ENCODE measurements at places on chromosomes 1 and 21. TPM values are rescaled to one million over a fixed set of nuclear protein-coding genes. Genes with fewer than 3 reads are reported as not detected.

RIMKLA gene
- 4.1 TPM for total RNA-seq

DNAJC16 gene
- 15.4 TPM for total RNA-seq

MR1 gene
- total RNA-seq, result 6.6 TPM

UBE2G2 gene
- total RNA-seq, result 62.0 TPM

FALEC gene
- 0.71 TPM for total RNA-seq

- peak; percentile 18 for DNase-seq
- H3K4me1 ChIP-seq, result peaks cover 27% of the 10 kb centered on the region
- no peaks in the 10 kb centered on the region for H3K27me3 ChIP-seq
Measured at GRCh38 chr21:34129901-34130715, 56.7 kb downstream of the MRPS6 start.

- H3K4me1 ChIP-seq, result no peaks in the 10 kb centered on the region
- H3K27ac ChIP-seq, result no peak overlapping the region
- H3K4me3 ChIP-seq, result no peak overlapping the region
- H3K27me3 ChIP-seq, result no peaks in the 10 kb centered on the region
- no peak for DNase-seq
Measured at GRCh38 chr1:238608144-238608543, 717.4 kb upstream of the ZP4 start.

- peaks cover 60% of the 10 kb centered on the region for H3K4me1 ChIP-seq
- DNase-seq, result no peak
Measured at GRCh38 chr1:53195246-53196016, 1.2 kb upstream of the CPT2 start.

GRCh38 chr1:16383888-16384287 is 16.8 kb downstream of the SZRD1 start:
- peaks cover 50% of the 10 kb centered on the region for H3K4me1 ChIP-seq
- H3K27me3 ChIP-seq, result no peaks in the 10 kb centered on the region
- no peak for DNase-seq
- no peak overlapping the region for H3K4me3 ChIP-seq
- no peak overlapping the region for H3K27ac ChIP-seq

DNA sequence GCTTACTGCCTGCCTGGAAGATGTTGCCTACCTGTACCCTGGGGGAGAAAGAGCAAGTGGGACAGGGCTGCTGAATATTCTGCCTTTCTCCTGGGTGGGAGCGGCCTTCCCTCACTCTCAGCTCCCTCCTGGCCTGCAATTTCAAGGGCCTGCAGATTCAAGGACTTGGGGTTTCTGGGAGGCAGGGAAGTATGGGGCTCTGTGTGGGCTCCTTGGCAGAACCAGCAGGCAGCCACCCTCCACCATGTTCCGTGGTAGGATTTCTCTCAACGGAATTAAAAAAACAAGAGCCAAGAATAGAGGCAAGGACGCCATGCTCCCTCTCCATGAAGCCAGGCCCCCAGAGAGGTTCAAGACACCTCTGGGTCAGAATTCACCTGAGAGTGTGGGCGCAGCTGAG is 127.7 kb downstream of the NAV1 start:
- no peak overlapping the region for H3K27ac ChIP-seq
- no peaks in the 10 kb centered on the region for H3K36me3 ChIP-seq
- no peaks in the 10 kb centered on the region for H3K4me1 ChIP-seq
- H3K27me3 ChIP-seq, result peaks cover 31% of the 10 kb centered on the region

DNA sequence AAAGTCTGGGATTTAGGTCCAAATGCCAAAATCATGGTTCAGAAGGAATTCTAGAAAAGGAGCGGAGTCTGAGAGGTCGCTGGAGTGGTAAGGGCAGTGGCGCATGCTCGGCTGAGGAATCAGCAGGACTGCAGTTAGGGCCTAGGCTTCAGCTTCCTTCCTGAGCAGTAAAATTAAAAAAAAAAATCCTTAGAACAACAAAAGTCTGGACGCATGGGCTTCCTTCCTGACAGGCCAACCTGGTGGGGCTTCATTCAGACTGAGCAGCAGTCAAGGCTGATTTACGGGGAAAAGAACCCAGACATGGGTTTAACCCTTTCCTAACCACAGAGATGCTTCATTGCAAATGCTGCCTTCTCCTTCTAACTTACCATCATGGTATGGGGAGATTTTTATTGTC is 17.1 kb downstream of the RNF220 start:
- DNase-seq, result no peak
- H3K27ac ChIP-seq, result no peak overlapping the region
- no peak overlapping the region for H3K4me3 ChIP-seq
- H3K36me3 ChIP-seq, result no peaks in the 10 kb centered on the region
- H3K4me1 ChIP-seq, result peaks cover 15% of the 10 kb centered on the region
- H3K27me3 ChIP-seq, result no peaks in the 10 kb centered on the region

DNA sequence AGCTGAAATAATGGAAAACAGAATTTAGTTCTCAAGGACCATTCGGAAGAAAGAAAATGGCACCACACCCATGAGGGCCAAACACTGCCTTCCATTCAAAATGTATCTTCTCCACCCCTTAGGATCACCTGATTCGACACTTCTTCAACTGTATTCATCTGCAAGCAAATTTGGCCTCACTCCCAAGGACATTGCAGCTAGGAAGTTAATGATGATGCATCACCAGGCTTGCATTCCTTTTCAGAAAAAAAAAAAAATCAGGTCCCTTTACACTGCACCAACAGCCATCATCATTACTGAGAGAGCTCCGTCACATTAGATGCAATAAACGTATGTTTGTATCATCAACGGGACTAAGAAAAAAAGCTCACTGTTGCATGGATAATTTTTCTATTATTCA is 368.3 kb downstream of the PCP4 start:
- no peaks in the 10 kb centered on the region for H3K4me1 ChIP-seq
- no peak for DNase-seq
- no peaks in the 10 kb centered on the region for H3K27me3 ChIP-seq
- no peak overlapping the region for H3K27ac ChIP-seq
- H3K4me3 ChIP-seq, result no peak overlapping the region

DNA sequence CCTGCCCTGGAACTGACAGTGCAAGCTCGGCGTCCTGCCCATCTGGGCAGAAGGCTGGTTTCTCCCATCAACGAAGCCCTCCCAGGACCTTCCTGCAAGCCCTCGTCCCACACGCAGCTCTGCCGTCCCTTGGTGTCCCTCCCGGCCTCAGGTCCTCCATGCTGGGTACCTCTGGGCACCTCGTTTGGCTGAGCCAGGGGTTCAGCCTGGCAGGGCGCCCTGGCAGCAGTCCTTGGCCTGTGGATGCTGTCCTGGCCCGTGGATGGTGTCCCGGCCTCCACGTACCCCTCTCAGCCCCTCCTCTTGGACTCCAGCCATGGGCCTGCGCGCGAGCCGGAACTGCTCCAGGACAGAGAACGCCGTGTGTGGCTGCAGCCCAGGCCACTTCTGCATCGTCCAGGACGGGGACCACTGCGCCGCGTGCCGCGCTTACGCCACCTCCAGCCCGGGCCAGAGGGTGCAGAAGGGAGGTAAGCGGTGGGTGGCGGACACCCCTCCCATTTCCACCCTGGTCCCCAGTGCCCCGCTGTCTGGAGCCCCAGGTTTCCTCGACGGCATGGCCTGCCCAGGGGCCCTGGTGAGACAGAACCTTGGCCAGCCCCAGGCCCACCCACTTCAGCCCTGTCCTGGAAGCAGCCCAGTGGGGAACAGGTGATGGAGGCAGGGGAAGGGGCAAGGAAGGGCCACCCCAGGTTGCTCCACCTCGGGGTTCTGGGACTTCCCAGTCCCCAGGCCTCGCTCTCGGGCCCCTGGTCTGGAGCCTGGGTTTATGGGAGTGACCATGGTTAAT is 3.5 kb downstream of the TNFRSF14 start:
- no peaks in the 10 kb centered on the region for H3K36me3 ChIP-seq
- peaks cover 25% of the 10 kb centered on the region for H3K4me1 ChIP-seq
- no peaks in the 10 kb centered on the region for H3K27me3 ChIP-seq
- DNase-seq, result no peak

DNA sequence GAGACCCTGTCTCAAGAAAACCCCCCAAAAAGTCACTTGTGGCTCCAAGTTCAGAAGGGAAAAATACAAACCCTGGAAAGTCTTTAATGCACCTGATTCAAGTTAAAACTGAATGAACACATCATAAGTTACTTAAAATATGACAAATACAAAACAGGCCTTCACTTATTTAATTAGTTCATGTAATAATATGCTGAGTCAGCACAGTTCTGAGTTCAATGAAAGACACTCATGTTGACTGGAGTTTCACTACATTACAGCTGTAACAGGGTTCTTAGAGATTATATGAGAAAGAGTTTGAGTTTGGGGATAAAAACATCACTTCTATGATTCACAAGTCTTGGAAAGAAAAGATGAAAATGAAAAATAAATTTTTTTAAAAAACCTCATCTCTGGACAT is 51.0 kb downstream of the DEGS1 start:
- DNase-seq, result no peak
- H3K4me1 ChIP-seq, result no peaks in the 10 kb centered on the region
- no peaks in the 10 kb centered on the region for H3K27me3 ChIP-seq
- peaks cover 26% of the 10 kb centered on the region for H3K36me3 ChIP-seq
- H3K4me3 ChIP-seq, result no peak overlapping the region

DNA sequence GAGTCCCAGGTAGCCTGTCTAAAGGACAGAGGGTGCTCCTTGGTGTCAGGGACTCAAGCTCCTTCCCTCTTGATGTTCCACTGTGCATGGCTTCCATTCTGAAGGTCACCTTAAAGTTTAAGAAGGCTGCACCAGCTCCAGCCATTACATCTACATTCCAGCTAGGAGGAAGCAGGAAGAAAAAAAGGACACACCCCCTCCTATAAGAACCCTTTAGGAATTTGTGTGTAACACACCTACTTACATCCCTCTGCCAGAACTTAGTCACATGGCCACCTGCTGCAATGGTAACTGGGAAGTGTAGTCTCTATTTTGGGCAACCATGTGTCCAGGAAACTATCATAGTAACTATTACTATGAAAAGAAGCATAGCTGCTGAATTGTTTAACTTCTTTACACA is 161.6 kb upstream of the KLHDC7A start:
- no peak overlapping the region for H3K27ac ChIP-seq
- H3K4me3 ChIP-seq, result no peak overlapping the region
- DNase-seq, result no peak
- peaks cover 52% of the 10 kb centered on the region for H3K4me1 ChIP-seq
- H3K36me3 ChIP-seq, result no peaks in the 10 kb centered on the region

- no peaks in the 10 kb centered on the region for H3K4me1 ChIP-seq
- no peak for DNase-seq
- H3K36me3 ChIP-seq, result peaks cover 10% of the 10 kb centered on the region
- H3K27me3 ChIP-seq, result no peaks in the 10 kb centered on the region
Measured at GRCh38 chr1:67020304-67020703, 33.6 kb downstream of the SLC35D1 start.

DNA sequence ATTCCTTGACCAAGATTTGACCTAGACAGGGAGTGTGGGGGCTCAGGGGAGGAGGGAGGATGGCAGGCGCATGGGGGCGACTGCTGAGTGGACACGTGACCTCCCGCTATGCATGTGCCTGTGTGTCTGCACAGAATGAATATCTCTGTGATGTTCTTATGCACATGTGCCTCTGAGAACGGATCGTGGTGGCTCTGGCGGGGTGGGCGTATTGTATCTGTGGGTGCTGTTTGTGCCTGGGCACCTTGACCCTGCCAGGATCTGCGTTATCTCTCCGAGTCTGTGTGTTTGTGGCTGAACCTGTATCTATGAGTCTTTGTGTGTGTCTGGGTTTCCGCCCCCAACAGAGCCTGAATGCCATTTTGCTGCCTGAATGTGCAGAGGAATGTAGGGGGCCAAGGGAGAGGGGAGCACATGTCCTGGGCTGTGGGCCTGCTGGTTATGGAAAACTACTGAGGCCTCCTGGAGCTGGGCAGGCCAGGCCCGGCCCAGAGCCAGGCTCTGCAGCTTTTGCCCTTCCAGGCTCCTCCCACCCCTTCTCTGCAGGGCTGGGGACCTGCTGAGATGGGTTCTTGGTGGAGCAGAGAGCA is 102.5 kb downstream of the EBNA1BP2 start:
- no peaks in the 10 kb centered on the region for H3K27me3 ChIP-seq
- H3K27ac ChIP-seq, result peak overlapping the region; percentile 44
- peak; percentile 85 for DNase-seq
- no peaks in the 10 kb centered on the region for H3K36me3 ChIP-seq

GRCh38 chr1:24696041-24696755 is 49.0 kb upstream of the CLIC4 start:
- DNase-seq, result no peak
- H3K27me3 ChIP-seq, result peaks cover 4% of the 10 kb centered on the region
- no peaks in the 10 kb centered on the region for H3K36me3 ChIP-seq
- H3K27ac ChIP-seq, result no peak overlapping the region
- peaks cover 47% of the 10 kb centered on the region for H3K4me1 ChIP-seq
- no peak overlapping the region for H3K4me3 ChIP-seq

DNA sequence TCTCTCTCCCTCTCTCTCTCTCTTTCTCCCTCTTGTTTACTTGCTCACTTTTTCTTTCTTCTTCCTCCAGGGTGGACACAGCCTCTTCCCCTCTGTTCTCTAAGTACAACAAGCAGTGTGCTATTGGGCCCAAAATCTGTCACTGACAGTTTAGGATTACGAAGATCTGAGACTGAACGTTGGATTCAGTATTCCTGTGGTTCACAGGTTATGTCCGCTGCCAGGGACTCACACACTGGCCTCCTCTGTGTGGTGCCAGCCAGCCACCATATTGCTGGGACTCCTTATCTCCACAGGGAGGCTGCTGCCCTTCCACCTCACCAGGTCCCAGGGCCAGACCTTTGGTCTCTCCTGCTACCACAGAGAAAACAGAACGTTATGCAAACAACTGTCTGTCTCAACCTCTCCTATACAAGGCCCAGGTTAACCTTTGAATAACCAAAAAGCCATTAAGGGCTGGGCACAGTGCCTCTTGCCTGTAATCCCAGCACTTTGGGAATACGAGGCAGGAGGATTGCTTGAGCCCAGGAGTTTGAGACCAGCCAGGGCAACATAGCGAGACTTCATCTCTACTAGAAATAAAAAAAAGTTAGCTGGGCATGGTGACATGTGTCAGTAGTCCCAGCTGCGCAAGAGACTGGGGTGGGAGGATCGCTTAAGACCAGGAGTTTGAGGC is 171.9 kb upstream of the RAB4A start:
- H3K36me3 ChIP-seq, result no peaks in the 10 kb centered on the region
- H3K4me1 ChIP-seq, result peaks cover 63% of the 10 kb centered on the region
- DNase-seq, result peak; percentile 94
- no peaks in the 10 kb centered on the region for H3K27me3 ChIP-seq
- H3K27ac ChIP-seq, result peak overlapping the region; percentile 78

DNA sequence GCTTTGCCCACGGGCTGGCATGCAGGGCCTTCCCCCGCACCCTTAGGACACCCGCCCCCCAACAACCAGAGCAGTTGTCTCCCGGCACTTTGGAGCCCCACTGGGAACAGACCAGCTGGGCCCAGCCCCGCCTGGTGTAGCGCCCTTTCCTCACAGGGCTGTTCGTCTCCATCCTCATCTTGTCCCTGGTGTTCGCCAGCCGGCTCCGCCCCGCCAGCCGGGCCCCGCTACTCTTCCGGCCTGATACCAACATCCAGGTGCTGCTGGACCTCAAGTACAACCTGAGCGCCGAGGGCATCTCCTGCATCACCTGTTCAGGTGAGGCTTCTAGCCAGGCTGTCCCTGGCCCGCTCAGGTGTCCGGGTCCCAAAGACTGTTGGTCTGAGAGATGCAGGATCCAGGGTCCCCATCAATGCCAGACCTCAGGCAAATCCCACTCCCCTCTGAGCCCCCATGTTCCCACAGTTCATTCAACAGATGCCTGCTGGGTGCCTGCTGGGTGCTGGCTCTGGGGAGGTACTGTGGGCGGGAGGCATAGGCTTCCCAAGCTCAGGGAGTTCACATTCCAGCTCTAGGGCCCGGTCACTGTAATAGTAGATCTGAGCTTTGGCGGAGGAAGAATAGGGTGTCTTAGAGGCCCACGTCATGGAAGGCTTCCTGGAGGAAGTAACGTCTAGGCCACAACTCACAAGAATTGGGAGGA is 41.7 kb downstream of the DISP3 start:
- no peak overlapping the region for H3K27ac ChIP-seq
- no peaks in the 10 kb centered on the region for H3K27me3 ChIP-seq
- DNase-seq, result no peak
- H3K4me1 ChIP-seq, result no peaks in the 10 kb centered on the region
- H3K36me3 ChIP-seq, result no peaks in the 10 kb centered on the region

GRCh38 chr1:213335084-213335483 is 284.0 kb downstream of the RPS6KC1 start:
- no peak for DNase-seq
- H3K36me3 ChIP-seq, result no peaks in the 10 kb centered on the region
- peaks cover 21% of the 10 kb centered on the region for H3K4me1 ChIP-seq

Data from HepG2 (cell line).